Activated CD4-positive, alpha-beta T cell treated with anti-CD3 and anti-CD28 coated beads, Interleukin-2, amount 50 U/mL, for 24 hours (primary cell): ENCODE measurements at places on chromosomes 16 and 17.

DNA sequence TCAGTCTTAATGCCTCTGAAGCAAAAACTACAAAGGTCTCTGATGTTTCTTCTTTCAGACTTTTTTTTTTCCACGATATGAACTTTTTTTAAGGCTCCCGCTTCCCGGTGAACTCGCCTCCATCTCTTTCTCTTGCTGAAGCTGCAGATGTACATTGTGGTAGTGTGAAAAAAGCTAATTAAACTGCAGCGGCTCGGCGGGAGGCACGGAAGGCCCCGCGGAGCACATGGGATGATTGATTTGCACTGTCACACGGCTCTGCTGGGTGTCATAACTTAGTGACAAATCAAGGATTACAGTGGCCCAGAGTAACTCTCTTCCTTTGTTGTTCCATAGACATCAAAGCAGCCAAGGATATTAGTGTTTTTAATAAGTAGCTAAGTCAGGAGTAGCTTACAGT, 196.3 kb downstream of the AXIN2 start:
- DNase-seq = no peak

DNA sequence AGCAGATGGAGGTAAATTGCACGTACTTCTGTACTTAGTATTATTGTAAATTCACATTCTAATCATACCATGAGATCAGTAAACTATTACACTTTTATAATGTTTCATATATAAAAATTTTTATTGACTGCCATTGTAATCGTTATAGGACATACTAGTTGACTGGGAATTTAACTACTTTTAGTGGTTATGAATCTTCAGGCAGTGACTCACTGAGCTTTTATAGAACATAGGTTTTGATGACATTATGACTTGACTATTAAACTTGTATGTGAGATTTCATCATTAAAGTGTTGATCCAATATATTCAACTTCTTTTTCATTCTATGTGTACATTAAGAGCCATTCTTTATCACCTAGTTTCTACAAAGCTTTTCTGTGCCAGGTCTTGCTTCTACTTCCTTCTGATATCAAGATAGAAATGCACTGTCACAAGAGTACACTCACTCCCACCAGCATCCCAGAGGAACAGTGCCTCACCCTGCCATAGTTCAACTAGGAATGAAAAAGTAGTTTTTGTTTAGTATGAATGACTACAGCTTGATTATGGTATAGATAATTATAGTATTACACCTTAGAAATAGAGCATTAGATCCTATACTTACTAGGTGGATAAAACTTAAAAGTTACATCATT, 142.4 kb upstream of the RBL2 start:
- DNase-seq = no peak

GRCh38 chr16:74842413-74842812, 67.8 kb upstream of the FA2H start:
- DNase-seq = no peak

DNA sequence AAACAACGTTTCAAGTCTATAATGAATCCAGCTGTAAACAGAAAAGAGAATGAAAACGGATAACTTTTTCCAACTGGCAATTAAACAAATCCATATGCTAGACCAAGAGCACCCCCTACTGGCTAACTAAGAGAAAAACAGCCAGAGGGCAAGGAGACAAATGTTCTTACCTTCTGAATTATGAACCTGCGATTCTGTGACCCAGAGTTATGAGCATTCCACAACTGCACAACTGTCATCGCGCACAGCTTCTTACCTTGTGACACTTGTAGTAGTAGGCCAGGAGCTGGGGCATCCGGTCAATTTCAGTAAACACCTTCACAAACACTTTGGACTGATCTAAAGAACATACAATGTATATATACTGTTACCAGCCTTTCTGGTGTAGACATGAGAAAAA, 18.6 kb downstream of the COG7 start:
- DNase-seq = no peak

DNA sequence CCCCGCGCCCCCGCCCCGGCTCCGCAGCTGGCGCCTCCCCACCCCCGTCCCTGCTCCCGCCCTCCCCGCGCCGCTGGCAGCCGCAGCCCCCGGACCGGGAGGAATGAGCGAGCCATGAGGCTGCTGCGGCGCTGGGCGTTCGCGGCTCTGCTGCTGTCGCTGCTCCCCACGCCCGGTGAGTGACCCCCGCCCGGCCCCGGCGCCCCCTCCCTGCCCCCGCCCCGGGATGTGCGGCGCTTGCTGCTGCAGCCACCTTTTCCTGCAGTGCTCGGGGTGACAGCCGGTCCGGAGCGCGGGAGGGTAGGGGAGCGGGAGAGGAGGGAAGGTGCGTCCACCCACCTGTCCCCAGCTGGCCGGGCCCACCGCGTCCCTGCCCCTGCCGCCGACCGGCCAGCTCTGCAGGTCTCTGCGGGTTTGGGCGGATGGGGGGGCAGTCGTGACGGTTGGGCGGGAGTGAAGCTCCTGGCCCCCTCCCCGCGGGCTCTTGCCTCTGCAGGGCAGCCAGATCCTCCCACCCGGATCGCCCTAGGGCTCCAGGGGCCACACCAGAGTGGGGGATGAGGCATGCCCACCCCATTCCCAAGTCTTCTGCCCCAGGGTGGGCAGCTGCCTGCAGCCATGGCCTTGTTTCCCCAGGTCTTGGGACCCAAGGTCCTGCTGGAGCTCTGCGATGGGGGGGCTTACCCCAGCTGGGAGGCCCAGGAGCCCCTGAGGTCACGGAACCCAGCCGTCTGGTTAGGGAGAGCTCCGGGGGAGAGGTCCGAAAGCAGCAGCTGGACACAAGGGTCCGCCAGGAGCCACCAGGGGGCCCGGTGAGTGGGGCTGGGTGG, 513 bp downstream of the ADAM11 start:
- DNase-seq = no peak

DNA sequence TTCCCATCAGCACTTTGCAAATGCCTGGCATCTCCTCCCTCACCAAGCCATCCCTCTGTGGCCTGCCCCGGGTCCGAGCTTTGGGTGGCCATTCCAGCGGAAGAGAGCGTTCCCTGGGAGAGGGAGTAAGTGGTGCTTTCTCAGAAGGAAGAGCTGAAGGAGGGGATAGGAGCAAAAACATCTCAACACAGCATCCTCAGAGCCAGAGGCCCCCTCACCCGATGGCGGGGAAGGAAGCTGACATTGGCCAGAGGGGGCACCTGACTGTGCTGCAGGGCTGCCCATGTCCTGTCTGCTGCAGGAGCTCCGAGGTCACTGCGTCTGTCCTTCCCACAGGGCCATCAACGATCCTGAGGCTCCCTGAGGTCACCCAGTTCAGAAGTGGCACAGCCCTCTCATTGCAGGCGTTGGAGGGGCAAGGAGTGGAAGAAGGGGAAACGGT, 427 bp upstream of the TLCD3B start:
- no peak for DNase-seq

DNA sequence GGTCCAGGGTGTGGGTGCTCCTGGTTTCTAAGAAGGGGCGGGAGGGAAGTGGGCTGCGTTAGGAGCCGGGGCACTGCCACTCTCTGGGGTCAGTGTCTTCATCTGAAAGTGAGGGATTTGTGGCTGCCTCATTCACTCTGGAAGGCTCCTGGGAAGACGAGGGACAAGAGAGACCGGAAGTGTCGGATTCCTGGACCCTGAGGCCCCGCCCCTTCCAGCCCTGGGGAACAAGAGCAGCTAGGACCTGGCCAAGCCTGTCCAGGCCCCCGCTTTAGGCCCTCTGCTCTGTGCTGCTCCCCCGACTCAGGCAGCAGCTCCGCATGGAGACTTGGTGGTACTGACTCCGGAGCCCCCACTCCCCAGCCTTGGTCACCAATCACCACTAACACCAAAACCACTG, 6.5 kb downstream of the LGALS3BP start:
- DNase-seq = no peak
